ENCODE measurements at places on chromosomes 5 and 9. TPM values are rescaled to one million over a fixed set of nuclear protein-coding genes. Genes with fewer than 3 reads are reported as not detected.
A peak's percentile ranks its signal among the peaks of the same experiment; 100 is the strongest.

NKD2 gene
- total RNA-seq = 12.2 TPM

DNA sequence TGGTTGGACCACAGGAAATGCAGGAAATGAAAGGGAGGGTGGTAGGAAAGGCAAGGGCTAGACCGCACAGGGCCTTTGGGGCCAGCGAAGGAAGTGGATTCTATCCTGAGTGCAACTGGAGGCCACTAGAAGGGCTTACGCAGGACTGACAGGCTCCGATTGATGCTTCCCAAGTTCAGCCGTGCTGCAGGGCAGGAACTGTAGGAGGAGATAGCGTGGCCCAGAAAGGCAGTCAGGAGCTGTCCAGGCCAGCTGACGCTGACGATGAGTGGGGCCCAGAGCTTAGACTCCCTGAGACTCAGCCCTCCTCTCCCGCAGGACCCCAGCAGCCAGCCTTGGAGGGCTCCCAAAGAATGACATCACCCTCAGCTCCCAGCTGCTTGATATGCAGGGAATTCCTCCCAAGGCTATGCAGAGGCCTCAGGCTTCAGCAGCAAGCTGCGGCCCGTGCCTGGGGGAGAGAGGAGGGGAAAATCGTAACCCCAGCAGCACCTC, 48.8 kb downstream of the KCNIP1 start:
- DNase-seq = peak; percentile 34

GRCh38 chr9:2242831-2243330, 227.7 kb downstream of the SMARCA2 start:
- peak; percentile 42 for DNase-seq

ADAMTS16 gene
- total RNA-seq = 1.8 TPM

DNA sequence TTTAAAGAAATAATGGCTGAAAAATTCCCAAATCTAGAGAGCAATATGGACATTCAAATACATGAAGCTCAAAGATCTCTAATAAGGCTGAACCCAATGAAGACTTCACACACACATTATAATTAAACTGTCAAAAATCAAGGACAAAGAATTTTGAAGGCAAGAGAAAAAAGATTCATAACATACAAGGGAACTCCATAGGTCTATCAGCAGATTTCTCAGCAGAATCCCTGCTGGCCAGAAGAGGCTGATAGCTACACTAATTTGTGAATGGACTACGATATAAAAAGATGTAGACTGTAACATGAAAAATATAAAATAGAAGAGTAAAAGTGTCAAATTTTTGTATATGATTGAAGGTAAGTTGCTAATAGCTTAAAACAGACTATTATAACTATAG, 251.9 kb downstream of the ADAMTS6 start:
- no peak for DNase-seq

DNA sequence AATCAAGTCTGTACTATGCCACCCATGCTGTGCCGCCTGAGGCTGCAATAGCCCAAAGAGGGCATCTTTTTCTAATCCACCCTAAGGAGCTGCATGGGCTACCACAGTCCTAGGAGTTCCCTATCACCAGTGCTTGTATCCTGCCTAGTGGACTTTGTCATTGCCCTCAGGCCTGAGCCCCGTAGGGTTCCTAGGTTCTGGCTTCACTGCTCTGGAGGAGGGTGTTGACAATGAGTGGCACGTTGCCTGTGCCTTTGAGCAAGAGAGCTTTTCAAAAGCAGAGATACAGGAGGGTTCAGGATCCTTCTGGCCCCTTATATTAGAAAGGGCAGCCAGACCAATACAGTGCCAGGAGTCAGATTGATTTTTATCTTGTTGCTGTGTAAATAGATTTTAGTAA, 93.0 kb downstream of the PRDM6 start:
- DNase-seq = no peak

DNA sequence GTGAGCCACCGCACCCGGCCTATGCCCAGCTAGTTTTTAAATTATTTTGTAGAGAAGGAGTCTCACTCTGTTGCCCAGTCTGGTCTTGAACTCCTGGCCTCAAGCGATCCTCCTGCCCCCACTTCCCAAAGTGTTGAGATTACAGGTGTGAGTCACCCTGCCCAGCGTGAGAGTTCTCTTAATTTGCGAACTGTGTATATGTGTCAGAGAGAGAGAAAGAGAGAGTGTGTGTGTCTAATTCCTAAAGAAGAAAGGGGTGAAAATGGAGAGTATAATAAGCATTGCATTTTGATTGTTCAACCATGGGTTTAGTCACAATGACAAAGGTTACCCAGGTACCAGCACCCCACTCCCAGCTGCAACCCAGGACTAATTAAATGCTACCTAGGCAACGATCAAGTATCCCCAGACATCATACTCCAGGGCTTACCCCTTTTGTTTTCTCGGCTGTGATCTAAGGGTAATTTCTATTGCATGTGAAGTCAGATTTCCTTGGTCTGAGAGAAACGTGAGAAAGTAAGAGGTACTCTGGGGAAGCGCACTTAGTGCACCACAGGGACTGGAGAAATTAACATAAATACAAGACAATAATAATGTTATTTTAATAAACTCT, 16.6 kb downstream of the MAP1B start:
- DNase-seq = no peak

DNA sequence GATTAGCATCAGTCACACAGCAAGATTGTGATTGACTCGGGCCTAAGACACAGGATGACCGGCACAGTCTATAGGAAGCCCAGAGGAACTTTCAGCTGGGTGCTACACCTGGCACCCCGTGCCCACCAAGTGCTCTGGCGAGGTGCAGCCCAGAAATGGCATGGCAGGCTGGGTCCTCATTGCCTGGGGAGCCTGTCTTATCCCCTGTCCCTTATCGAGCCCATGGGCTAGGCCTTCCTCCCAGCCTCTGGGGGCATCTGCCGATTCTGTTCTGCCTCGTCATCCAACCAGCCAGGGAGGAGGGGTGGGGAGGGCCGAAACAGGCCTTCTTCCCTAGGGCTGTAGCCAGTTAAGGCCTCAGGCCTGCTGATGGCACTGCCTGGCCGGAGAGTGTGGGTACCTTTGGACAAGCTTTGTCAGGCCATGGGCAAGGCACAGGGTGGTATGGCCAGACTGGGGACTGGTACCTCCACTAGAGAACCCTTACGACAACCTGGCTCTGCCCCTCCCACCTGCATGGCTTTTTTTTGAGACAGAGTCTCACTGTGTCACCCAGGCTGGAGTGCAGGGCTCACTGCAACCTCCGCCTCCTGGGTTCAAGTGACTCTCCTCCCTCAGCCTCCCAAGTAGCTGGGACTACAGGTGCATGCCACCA, 1.6 kb downstream of the GRK6 start:
- DNase-seq = no peak

GRCh38 chr5:94784536-94785505, 166.4 kb downstream of the SLF1 start:
- no peak for DNase-seq

GRCh38 chr5:61299261-61299681, 32.8 kb upstream of the ZSWIM6 start:
- DNase-seq = no peak

- no peak for DNase-seq
Observed at GRCh38 chr5:122715095-122715494, 59.8 kb upstream of the SNX2 start.

GLRA1 gene
- total RNA-seq = not detected

DNAH5 gene
- total RNA-seq = 0.99 TPM

SLC6A19 gene
- 1.3 TPM for total RNA-seq

DNA sequence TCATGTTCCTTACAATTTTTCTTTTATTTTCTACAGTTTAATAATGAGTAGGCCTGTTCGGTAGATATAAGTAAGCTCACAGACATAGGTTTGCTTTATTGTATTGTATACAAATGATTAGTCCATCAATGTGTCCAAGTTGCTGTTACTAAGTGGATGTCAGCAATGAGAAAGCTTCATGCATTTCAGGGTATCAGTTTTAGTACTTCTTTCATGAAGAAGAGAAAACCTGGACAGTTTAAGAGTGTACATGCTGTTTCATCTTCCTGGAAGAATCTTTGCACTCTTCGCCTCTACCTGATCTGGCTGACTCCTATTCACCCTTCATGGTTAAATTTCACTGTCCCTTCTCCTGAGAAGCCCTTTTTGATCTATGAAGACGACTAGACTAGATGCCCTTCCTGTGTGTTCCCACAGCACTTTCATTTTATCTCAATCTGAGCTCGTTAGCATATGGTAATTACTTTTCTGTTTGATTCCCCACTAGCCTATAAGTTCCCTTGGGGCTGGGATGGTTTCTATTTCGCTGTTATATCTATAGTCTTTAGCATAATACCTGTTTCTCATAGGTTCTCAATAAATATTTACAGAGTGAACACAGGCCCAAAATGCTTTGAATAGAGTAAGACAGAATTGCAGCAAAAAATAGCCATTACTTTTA, 70.7 kb downstream of the CETN3 start:
- DNase-seq = no peak

DNA sequence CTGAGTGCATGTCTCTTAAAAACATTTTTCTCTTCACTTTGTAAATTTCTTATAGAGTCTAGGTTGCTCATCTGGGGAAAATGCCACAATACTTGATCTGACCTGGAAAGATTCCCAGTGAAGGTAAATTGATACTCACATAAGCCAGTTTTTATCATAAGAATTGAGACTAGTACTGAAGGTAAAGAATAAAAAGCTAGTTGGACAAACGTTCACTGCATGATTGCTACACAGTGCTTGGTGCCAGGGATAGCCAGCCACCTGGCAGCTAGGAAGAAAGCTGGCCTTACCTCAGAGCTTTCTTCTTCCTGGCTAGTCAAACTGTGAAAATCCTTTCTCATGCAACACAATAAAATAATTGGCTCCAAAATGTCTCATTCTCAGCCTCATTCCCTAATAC, 77.1 kb downstream of the MUSK start:
- DNase-seq = no peak

GRIA1 gene
- total RNA-seq = 0.26 TPM

DNA sequence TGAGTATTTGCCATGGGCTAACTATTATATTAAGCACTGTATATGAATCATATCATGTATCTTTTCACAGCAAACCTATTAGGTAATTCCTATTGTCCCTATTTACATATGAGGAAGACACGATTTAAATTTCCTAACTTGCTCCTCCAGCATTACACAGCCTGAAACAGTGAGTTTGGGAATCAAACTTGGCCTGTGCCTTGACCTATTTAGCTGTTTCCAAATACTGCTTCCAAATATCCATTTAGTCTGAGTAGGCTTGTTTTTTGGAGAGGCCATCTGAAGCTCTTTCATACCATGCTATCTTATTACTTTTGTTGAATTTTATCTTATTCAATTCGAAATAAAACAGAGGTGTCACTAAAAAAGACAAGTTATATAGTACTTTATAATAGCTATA, 447.3 kb upstream of the MPDZ start:
- DNase-seq = no peak

GRCh38 chr5:136199408-136199807, 6.4 kb upstream of the SMIM32 start:
- DNase-seq = no peak

GRCh38 chr9:75169623-75170022, 81.3 kb downstream of the OSTF1 start:
- no peak for DNase-seq

- no peak for DNase-seq
Observed at GRCh38 chr9:88809355-88810161, 181.7 kb upstream of the S1PR3 start.

DNA sequence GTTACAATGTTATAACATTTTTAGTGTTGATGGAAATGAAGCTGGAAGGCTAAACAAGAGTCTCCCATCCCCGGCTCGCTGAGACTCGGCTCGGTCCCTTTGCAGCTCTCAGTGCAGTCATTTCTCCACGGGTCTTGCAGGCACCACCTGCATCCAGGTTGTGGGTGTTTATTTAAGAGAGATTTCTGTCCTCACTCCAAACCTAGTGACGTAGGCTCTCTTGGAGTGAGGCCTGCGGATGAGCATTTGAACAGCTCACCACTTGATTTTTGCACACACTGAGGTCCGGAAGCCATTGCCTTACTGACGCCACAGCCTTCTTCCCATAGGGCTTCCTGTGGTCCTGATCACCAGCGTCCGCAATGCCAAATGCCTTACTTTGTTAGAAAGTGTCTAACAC, 197.7 kb upstream of the OTULINL start:
- DNase-seq = no peak

OBP2A gene
- total RNA-seq = not detected

GRCh38 chr5:131533836-131534235, 101.2 kb downstream of the RAPGEF6 start:
- no peak for DNase-seq

GRCh38 chr9:33101104-33101951, 24.9 kb upstream of the SMU1 start:
- peak; percentile 24 for DNase-seq

CLK4 gene
- 49.0 TPM for total RNA-seq

SAXO1 gene
- total RNA-seq = not detected

- DNase-seq = no peak
Observed at GRCh38 chr5:58024151-58024550, 435.7 kb downstream of the PLK2 start.

- no peak for DNase-seq
Observed at GRCh38 chr5:137937994-137938750, 48.9 kb downstream of the PKD2L2 start.

GRCh38 chr9:93316726-93317494, 133.0 kb downstream of the WNK2 start:
- DNase-seq = no peak

FOXD4L5 gene
- not detected for total RNA-seq

- no peak for DNase-seq
Observed at GRCh38 chr5:7897014-7897600, 28.2 kb downstream of the MTRR start.

RIGI gene
- 2.6 TPM for total RNA-seq

GRCh38 chr5:642481-642880, 30.3 kb downstream of the CEP72 start:
- DNase-seq = no peak

DNA sequence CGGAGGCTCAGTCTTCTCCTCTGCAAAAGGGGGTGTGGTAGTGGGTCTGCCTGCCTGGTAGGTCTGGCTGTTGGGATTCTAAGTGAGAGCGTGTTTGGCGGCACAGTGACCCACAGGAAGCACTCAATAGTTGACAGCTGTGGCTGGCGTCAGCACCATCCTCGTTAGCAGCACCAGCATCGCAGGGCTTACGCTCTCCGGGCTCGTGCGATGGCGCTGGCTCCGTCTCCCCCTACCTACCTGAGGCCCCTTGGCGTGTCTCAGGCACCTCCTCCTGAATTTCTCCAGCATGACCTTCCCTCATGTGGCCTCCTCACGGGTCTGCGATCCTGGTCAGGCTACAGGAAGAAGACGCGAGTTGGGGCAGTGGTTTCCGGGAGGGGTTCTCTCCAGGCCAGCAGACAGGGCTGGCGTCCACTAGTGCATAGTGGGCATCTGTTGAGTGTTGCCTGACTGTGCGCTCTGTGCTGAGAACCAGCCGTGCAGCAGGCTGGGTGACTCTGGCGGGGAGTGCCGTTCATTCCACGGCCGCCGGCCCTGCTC, 66.9 kb downstream of the HMCN2 start:
- DNase-seq = no peak

GRCh38 chr5:116480894-116481510, 93.6 kb downstream of the SEMA6A start:
- DNase-seq = no peak

DNA sequence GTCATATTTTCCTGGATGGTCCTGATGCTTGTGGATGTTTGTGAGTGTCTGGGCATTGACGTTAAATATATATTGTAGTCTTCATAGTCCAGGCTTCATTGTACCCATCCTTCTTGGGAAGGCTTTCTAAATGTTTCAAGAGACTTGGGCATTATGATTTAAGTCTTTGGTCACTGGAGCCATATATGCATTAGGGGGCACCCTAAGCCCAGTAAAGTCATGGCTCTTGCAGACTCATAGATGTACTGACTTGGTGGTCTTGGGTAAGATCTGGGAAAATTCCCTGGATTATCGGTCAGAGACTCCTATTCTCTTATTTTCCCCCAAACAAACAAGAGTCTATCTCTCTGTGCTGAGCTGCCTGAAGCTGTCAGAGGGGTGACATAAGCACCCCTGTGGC, 271.1 kb downstream of the TRIM36 start:
- DNase-seq = no peak

GRCh38 chr9:131091352-131091992, 4.9 kb upstream of the AIF1L start:
- peak; percentile 69 for DNase-seq
